HFFc6 (cell line): ENCODE measurements at places on chromosomes 16 and 17.

GRCh38 chr17:59506894-59507726 is 58.3 kb upstream of the DHX40 start:
- no peak for DNase-seq

DNA sequence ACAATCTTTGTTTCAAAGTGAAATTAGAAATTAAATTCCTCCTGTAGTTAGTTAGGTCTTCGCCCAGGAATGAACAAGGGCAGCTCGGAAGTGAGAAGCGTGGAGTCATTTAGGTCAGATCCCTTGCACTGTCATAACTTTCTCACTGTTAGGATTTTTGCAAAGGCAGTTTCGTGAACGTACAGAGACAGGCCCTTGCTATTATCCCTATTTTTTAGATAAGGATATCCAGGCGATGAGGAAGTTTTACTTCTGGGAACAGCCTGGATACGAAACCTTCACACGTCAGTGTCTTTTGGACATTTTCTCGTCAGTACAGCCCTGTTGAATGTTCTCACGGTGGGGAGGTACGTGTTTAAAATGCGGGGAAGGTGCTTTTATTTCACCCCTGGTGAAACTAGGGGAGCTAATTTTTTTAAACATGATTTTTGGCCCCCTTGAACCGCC is 318 bp upstream of the RBL2 start:
- DNase-seq = no peak

DNA sequence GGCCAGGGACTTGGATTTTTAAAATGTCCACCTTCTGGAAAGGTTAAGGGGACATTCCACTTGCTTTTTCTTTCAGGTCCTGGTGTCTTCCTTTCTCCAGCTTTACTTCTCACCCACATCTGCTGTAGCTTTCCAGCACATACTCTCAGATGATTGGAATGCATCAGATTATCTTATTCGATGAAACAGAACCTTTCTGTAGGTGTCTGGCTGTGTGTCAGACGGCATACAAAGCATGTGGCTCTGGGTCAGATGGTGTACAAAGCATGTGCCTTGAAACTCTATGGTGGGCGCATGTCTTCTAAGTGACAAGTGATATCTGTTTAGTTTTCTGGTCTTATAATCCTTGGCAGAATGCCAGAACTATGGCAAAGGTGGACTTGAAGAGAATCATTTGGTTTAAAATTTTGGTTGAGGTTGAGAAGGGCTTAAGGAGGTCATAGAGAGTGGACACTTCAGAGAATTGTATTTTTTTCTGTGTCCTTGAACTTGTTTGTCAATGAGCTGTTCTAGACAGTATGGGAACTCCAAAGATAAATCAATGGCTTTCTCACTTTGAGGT is 125.3 kb downstream of the FTO start:
- peak; percentile 47 for DNase-seq

- DNase-seq = no peak
These were observed 1.9 kb downstream of the GTF3C1 start for GRCh38 chr16:27547851-27548250.

DNA sequence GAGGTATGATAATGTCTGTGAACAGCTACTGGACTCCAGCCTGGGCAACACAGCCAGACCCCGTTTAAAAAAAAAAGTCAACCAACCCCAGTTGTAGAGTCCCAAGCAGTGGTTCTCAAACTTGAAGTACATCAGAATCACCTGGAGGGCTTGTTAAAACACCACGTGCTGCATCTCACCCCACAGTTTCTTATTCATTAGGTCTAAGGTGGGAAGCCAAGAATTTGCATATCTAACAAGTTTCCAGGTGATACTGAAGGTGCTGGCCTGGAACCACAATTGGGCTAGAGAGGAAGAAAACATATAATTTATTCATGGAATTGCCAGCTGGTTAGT is 6.7 kb upstream of the MSL1 start:
- no peak for DNase-seq

DNA sequence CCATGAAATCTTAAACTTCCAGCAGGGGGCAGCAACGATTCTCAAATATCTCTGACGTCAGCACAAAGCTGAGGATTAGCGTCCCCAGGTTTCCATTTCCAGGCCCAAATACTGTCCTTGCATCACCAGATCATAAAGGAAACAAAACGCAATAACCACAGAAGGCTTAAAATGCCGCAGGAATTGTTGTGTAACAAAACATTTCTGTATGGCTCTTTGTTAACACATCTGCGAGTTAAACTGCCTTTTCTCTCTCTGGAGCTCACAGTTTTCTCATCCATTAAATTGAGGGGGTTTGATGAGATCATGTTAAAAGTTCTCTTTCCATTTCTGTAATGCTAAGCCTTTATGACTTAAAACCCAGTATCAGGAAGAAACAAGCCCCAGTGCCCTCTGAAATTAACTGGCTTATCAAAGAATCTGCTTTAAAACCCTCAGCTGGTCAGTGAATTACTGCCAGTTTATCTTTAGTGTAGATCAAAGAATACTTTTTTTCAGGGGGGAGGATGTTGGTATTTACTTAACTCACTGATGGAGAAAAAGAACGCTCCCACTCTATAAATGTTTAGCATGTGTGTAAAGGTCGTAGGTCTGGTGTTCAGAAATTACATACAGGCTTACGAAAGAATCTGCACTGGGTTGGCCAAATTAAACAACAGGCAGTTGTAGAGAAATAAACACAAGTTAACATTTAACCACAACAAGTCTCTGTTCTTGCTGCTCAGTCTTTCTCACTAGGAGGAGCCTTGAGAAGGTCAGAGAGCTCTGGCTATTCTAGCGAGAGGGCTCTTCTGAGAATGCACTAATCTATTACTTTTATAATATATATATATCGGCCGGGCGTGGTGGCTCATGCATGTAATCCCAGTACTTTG is 10.6 kb upstream of the TERF2 start:
- peak; percentile 92 for DNase-seq

DNA sequence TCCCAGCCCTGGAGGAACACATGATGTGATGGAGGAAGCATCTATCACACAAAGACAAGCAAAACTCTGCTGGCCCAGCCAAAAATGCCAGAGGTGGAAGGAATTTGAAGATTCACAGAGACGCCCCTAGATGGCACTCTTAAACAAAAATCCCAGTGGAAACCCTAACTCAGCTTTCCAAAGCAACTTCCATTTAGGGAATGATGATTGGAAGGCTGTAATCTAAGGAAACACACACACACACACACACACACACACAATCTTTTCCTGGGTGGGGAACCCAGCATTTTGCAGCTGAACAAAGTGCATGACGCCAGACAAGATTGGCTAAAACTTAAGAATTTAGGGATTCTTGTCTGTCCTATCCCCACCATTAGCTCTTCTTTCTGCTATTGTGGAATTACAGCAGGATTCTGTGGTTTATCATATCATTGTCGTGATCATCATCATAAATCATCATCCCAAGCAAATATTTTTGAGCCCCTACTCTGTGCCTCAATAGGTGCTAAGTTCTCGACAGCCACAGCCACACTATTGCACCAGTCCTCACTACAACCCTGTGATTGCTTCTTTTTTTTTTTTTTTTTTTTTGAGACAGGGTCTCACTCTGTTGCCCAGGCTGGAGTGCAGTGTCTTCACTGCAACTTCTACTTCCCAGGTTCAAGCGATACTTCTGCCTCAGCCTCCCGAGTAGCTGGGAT is 1.6 kb upstream of the LDAF1 start:
- peak; percentile 78 for DNase-seq

- DNase-seq = no peak
These were observed 338.1 kb downstream of the C16orf95 start for GRCh38 chr16:86979061-86979460.

DNA sequence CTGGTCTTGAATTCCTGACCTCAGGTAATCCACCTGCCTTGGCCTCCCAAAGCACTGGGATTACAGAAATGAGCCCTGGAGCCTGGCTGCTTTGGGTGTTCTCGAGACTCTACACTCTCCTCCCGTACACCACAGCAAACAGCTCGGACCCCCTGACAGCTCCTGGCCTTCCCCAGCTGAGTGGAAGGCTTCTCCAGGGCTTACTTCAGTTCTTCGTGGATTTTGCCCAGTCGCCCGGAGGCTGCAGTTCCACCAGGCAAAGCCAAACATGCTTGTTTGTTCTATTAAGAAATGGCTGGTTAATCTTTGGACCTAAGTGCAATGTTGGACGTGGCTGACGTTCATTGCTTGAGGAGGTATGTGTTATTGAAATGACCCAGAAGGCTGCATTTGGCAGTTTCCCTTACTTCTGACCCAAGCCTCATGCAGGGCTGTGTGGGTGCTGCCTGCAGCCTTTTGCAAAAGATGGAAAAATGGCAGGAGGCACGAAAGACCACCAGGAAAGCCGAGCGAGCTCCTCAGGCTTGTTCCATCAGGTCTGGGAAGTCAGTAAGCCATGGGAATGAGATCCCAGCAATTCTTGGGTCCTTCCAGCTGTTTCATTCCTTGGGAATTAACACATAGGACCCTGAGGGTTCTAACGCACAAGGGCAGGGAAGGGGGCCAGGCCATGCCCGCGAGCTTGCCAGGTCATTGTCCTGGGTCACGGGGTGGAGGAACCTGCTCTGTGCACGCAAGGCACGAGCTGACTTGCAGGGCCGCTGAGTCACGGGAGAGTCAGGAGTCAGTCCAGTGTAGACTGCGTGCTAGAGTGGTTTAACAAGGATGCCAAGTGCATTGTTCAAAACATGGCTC is 23.9 kb upstream of the KLHDC4 start:
- peak; percentile 86 for DNase-seq

GRCh38 chr16:4257646-4258556 is 14.9 kb downstream of the TFAP4 start:
- DNase-seq = peak; percentile 35

- no peak for DNase-seq
These were observed 70.1 kb downstream of the SNX29 start for GRCh38 chr16:12046651-12047050.

GRCh38 chr17:82321947-82322466 is 4.6 kb upstream of the CD7 start:
- DNase-seq = no peak

DNA sequence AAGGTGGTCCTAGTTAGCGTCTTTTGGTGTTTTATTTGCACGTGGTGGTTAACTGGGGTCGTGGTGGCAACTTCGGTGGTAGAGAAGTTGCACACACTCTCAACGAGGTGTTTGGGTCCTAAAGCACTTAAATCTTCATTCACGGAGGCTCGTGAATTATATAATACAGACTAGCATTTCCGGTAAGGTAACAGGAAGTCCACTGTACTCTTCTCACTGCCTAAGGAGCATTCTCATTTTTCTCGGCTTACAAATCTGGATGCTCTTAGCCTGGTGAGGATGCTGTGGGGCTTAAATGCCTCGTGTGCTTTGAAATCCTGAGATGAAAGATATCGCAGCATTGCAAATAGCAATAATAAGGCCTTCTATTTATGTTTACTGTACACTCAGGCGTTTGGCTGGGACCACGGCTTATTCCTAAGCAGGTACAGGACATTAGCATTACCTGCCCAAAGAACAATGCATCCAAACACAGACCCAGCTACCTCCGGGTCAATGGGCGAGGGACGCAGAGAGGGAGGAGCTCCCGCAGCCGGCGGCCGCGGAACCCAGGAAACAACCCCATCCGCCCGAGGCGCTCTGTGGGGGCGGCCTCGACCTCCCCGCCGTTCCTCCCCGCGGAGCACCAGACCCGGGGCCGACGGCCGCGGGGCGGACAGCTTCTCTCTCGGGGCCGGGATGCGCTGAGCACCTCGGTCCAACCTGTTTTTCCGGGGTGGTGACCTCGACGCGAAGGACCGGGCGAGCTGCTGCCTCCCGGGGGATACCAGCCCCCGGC is 856 bp downstream of the DNAJA2 start:
- DNase-seq = peak; percentile 15

DNA sequence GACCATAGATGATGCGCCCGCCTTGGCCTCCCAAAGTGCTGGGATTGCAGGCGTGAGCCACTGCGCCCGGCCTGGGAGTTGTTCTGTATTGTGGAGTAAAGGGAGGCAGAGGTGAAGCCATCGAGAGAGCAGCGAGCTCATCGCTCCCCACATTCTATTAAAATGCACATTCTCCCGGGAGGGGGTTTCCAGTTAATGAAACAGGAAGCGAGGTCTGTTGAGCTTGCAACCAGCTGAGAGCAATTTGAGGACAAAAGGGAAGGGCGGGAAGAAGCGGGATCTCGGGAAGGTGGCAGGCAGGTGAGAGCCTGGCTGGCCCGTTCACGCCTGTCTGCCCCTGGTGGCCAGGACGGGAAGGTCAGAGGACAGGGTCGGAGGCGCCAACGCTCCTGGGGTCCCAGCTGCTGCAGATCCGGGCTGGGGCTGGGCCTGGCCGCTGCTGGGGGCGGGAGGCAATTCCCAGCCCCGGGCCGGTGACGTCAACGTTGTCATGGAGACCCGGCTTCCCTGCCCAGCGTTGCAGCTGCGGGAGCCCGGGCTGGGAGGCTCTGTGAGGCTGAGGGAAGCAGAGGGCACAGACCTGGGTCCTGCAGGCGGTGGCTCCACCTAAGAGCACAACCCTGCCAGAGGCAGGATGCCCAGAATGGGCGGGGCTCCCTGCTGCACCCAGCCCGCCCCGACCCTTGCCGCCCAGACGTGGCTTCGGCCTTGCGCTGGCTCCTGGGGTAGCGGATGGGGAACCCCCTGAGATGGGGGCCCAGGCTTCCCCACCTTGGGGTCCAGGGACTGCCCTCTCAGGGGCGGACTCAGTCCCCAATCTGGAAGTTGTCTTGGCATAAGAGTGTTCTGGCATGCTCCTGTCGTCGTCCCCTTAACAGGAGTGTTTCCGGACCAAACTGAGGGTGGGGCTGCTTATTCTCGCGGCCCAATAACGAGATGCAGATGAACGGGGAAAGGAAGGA is 48.7 kb upstream of the PLCG2 start:
- DNase-seq = peak; percentile 39

- DNase-seq = no peak
These were observed 1.0 kb downstream of the GDE1 start for GRCh38 chr16:19520861-19521331.

GRCh38 chr16:77558786-77559185 is 124.0 kb upstream of the ADAMTS18 start:
- DNase-seq = no peak

DNA sequence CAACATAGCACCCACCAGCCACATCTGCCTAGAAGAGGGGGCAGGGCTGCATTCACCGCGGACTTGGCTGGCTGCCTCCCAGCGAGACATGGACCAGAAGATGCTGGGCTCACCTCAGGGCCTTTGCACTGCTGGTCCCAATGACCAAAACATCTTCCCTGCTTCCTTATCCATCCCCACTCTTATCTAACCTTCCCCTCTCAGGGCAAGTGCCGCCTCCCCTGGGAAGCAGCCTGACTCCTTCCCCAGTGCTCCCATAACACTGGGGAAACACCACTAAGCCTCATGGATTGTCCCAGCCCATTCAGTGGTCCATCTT is 5.7 kb downstream of the TMC6 start:
- no peak for DNase-seq

- no peak for DNase-seq
These were observed 145.8 kb upstream of the CDH5 start for GRCh38 chr16:66220702-66221101.
